ENCODE measurements at places on chromosomes 1 and 21.

DNA sequence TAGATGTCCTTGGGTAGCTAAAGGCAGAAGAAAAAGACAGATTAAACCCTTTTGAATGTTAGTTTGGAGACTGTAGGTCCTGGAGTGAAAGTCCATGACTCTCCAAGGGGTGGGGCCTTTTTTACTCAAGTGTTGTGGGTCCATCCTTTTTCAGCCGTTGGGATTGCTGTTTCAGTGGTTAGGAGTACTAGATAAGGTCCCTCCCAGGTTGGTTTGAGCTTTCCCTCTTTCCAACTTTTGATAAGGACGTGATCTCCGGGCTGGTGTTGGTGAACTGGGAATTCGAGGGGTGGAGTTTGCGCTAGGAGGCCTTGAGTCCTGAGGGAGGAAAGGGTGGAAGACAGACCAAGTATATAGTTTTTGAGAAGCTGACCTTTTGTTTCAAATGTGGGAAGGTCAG lies 5.2 kb upstream of the IPP start:
- peaks cover 6% of the 10 kb centered on the region for H3K4me1 ChIP-seq
- no peaks in the 10 kb centered on the region for H3K36me3 ChIP-seq
- no peak overlapping the region for H3K4me3 ChIP-seq
- H3K27ac ChIP-seq, result no peak overlapping the region
- DNase-seq, result no peak
- H3K27me3 ChIP-seq, result no peaks in the 10 kb centered on the region

- H3K27me3 ChIP-seq, result no peaks in the 10 kb centered on the region
- no peak overlapping the region for H3K4me3 ChIP-seq
- no peak overlapping the region for H3K27ac ChIP-seq
- no peak for DNase-seq
These were observed 6.7 kb upstream of the ZBTB18 start for GRCh38 chr1:244044423-244044822.

DNA sequence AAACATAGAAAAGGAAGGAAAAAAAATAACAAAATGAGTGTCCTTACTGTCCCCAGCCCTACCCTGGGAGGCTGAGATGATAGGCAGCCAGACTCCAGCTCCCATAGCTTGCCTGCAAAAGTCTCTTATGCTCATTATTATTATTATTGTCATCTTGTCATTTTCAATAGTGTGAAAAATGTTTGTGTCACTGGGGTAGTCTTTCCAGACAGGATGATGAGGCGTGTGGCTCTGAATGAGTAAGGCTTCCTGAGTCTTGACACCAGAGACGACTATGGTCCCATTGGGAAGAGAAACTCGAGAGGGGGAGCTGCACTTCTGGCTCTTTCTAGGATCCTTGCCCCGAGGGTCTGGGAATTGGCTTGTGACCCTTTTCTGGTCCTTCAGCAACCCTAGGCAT lies 1.1 kb upstream of the CYB561D1 start:
- H3K4me3 ChIP-seq, result no peak overlapping the region
- no peaks in the 10 kb centered on the region for H3K27me3 ChIP-seq
- no peak overlapping the region for H3K27ac ChIP-seq
- DNase-seq, result no peak
- H3K36me3 ChIP-seq, result no peaks in the 10 kb centered on the region

DNA sequence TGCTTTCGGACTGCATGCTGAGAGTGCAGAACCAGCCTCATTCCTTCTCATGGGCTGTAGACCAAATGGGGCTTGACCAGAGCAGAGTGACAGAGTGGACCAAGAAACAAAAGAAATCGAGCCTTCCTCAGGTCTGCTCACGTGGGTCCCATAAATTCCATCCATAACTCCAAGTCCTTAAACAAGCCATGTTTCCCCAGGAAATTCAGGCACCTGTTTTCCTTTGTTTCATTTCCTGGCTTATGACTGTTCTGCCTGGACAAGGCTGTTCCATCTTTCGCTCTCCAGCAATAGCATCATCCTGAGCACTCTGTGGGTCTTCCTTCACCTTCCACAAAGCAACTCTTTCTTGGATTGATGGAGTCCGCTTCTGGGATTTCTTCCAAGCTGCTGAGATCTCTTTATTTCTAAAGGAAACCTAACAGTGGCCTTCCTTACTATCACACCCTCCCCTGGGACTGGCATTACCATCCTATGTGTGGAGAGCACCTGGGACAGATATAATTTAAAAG lies 63.9 kb downstream of the LAMC2 start:
- H3K27me3 ChIP-seq, result no peaks in the 10 kb centered on the region
- no peaks in the 10 kb centered on the region for H3K36me3 ChIP-seq
- DNase-seq, result no peak
- H3K27ac ChIP-seq, result no peak overlapping the region
- no peaks in the 10 kb centered on the region for H3K4me1 ChIP-seq

DNA sequence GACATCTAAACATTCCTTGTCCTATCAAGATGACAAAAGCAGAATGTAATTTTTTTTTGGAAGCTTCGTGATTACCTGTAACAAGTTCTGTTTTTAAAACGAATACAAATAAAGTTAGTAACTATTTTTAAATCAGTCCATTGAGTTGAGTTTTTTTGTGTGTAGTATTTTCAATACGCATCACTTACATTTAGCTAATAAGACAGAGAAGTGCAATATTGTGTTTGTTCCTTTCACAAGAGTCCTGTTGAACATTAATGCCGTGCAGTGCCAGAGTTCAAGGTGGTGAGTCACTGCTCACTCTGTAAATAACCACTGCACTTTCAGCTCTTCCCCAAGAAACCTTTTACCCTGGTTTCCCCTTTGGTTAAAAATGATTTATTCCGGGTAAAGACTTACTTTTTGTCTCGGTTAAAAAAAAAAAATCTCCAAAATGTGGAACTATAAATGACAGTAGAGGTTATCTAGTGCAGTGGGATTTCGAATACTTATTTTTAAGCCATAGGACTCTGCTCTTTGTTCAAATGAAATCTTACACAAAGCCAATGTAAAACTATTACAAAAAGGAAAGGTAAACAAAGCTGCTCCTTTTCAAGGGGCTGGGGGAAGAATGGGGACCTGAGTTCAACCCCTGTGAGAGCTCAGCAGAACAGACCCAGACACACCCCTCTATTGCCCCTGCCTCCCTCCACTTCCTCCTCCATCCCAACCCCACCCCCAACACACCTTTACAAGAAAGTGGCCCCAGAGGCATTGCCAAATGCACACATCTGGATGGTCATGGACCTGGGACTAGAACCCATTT lies 14.8 kb upstream of the NCMAP start:
- H3K4me3 ChIP-seq, result no peak overlapping the region
- H3K27me3 ChIP-seq, result no peaks in the 10 kb centered on the region
- peaks cover 25% of the 10 kb centered on the region for H3K4me1 ChIP-seq
- no peaks in the 10 kb centered on the region for H3K36me3 ChIP-seq
- peak; percentile 78 for DNase-seq

- no peaks in the 10 kb centered on the region for H3K27me3 ChIP-seq
- peaks cover 29% of the 10 kb centered on the region for H3K4me1 ChIP-seq
- DNase-seq, result no peak
- H3K27ac ChIP-seq, result no peak overlapping the region
These were observed 6.3 kb downstream of the ATP2B4 start for GRCh38 chr1:203632941-203633340.

DNA sequence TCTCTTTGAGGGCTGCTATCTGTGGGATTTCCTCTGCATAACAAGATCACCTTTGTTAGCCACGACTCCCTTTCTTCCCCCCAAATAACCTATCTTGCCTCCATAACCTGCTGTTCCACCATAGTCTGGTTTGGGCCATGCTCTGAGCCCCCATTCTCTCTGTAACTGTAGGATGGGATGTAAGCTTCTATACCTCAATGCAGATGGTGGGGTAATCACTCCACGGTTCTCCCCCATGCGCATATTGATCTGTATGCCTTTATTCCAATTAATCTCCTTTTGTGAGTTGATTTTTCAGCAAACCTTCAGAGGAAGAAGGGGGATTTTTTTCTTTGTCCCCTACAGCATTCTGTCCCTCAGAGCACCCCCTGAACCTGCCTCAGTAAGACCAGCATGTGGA lies 170.1 kb upstream of the IRF2BP2 start:
- no peak overlapping the region for H3K27ac ChIP-seq
- no peak overlapping the region for H3K4me3 ChIP-seq
- no peaks in the 10 kb centered on the region for H3K4me1 ChIP-seq

- DNase-seq, result no peak
- H3K27ac ChIP-seq, result no peak overlapping the region
- no peaks in the 10 kb centered on the region for H3K27me3 ChIP-seq
- no peak overlapping the region for H3K4me3 ChIP-seq
These were observed 39.4 kb downstream of the ATP2B4 start for GRCh38 chr1:203665993-203666392.

- H3K27ac ChIP-seq, result peak overlapping the region; percentile 4
- H3K4me3 ChIP-seq, result no peak overlapping the region
- no peaks in the 10 kb centered on the region for H3K27me3 ChIP-seq
- H3K36me3 ChIP-seq, result no peaks in the 10 kb centered on the region
- H3K4me1 ChIP-seq, result peaks cover 37% of the 10 kb centered on the region
These were observed 188.0 kb downstream of the RERE start for GRCh38 chr1:8629241-8630091.

DNA sequence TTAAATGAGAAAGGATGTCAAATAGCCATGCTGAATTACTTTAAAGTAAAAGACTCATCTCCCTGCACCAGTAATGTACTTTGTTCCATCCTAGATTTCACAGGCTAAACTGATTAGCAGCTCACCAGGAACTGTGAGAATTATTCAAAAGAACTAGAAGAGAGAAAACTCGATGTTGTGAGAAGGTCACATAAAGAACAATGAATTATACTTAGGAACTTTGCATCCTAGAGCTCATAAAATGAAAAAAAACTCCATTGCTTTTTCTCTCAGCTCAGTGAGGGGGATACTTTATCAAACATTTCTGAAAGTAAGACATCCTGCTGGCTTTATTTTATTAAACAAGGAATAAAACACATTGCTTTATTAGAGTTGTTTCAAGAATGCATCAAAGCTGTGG lies 278.5 kb downstream of the MRPL39 start:
- H3K36me3 ChIP-seq, result no peaks in the 10 kb centered on the region
- no peak overlapping the region for H3K27ac ChIP-seq
- no peaks in the 10 kb centered on the region for H3K27me3 ChIP-seq

- no peak overlapping the region for H3K27ac ChIP-seq
- H3K27me3 ChIP-seq, result no peaks in the 10 kb centered on the region
- DNase-seq, result no peak
- H3K36me3 ChIP-seq, result no peaks in the 10 kb centered on the region
- no peak overlapping the region for H3K4me3 ChIP-seq
- no peaks in the 10 kb centered on the region for H3K4me1 ChIP-seq
These were observed 1702.9 kb upstream of the B3GALT2 start for GRCh38 chr1:194889310-194889709.

- H3K27me3 ChIP-seq, result no peaks in the 10 kb centered on the region
- no peak overlapping the region for H3K27ac ChIP-seq
- H3K4me1 ChIP-seq, result no peaks in the 10 kb centered on the region
These were observed 265.9 kb downstream of the PRDM2 start for GRCh38 chr1:13965770-13966398.

- no peaks in the 10 kb centered on the region for H3K36me3 ChIP-seq
These were observed 58.7 kb downstream of the KIAA0040 start for GRCh38 chr1:175133673-175134435.

Measured in hepatocyte (in vitro differentiated cells).